ENCODE measurements at places on chromosomes 16 and 17.

DNA sequence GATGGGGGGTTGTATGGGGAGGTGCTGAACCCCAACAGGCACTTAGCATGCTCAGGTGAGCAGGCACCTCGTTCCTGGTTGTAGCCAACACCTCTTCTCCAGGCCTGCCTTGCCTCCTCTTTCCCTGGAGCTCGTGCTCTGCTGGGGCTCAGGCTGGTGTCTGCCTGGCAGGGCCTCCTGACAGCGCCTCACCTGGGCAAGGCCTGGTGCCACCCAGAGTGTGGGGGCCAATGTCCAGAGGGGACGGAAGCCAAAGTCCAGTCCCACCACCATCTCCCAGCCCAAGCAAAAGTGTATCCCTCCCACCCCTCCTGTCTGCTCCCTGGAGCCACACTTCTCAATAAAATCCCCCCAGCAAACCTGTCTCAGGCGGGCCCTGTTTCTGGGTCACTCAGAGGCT is 304.2 kb upstream of the TNRC6C start:
- DNase-seq = no peak

- DNase-seq = no peak
Measured at GRCh38 chr17:82559566-82560251, 40.2 kb downstream of the FOXK2 start.

GRCh38 chr17:41392278-41392677 is 5.1 kb downstream of the KRT31 start:
- no peak for DNase-seq

DNA sequence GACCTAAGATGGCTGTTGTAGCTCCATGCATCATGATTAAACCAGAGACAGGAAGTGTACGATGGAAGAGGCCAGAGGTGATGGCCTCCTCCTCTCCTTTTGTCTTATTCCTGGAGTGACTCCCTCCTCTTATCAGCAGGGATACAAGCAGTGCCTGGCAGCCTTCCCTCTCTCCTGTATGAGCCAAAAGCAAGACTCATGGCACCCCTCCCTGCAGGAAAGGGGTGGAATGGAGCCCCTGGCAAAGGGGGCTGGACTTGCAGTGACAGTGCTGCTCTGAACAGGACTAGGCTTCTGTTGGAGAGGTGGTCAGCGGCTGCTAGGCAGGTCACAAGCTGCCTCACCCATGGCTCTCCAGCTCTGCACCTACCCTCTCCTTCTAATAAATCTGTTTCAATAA is 8.4 kb downstream of the TXNL4B start:
- DNase-seq = no peak

All from occipital lobe (tissue), 3 donors.